ENCODE measurements at places on chromosomes 4 and X.
A peak's percentile ranks its signal among the peaks of the same experiment; 100 is the strongest.

- no peak for DNase-seq
These were observed 28.8 kb downstream of the REPS2 start for GRCh38 chrX:16975233-16975632.

DNA sequence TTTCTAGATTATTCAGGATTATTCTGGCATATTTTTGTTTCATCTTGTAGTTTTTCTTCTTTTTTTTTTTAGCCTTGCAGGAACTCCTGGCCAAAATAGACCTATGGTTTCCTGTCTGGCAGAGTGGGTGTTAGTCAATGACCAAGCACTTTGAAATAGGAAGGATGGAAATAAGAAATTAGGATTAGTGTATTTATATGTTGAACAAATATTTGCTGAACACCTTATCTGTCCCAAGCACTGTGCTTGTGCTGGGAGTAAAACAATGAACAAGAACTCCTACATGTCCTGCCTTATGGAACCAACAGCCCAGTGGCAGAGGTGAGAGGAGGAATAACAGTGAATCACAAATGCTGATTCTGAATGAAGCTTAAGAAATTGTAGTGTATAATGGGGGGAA is 4.5 kb downstream of the MMRN1 start:
- no peak for DNase-seq

- DNase-seq: no peak
These were observed 2.2 kb upstream of the TMPRSS11E start for GRCh38 chr4:68445111-68445510.

GRCh38 chrX:40418146-40418812 is 162.5 kb upstream of the ATP6AP2 start:
- DNase-seq: no peak

DNA sequence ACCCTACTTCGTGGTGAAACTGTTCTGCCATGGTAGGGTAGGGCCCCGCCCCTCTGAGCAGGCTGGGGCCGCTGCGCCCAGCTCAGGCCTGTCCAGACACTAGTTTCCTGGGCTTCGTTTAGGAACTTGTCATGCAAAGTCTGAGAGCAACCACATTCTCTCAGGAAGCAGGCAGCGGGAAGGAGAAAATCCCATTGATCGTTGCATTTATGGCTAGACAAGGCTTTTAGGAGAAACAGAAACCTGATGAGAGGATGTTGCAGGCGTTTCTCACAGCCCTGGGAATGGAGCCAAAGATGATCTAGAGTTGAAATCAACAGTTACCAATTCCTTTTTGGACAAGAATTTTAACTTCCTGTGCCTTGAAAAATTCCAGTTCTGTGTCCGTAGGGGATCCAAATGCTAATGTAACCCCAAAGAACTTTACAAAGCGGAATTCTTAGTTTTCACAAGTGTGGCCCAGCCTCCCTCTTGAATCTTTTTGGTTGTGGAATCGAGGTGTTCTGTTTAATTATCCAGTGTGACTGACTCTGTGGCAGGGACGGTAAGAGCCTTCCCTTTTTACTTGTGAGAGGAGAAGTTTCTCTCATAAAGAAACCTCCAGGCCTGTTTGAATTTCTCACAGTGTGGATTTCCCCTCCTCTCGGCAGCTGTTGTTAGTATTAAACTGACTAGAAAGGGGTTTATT is 4.5 kb upstream of the CXCL9 start:
- peak; percentile 55 for DNase-seq

DNA sequence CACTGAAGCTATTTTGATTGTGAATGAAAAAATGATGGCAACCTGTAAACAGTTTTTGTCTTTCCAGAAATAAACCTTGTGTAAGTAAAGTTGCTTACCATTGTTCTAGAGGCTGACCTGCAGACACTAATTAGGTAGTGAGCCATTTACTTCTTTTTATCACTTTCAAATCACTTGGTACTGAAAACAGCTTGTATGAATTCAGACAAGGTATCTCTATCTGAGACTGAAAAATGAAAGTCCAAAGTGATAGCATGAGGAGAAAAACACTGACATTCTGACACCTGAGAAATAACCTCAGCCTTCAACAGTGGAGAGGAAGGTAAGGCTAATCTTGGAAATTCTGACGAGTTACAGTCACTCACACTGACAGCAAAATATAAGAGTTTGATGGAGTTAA is 238.8 kb downstream of the GPC3 start:
- DNase-seq: no peak

- peak; percentile 8 for DNase-seq
These were observed 286.1 kb downstream of the DCHS2 start for GRCh38 chr4:154205471-154205870.

DNA sequence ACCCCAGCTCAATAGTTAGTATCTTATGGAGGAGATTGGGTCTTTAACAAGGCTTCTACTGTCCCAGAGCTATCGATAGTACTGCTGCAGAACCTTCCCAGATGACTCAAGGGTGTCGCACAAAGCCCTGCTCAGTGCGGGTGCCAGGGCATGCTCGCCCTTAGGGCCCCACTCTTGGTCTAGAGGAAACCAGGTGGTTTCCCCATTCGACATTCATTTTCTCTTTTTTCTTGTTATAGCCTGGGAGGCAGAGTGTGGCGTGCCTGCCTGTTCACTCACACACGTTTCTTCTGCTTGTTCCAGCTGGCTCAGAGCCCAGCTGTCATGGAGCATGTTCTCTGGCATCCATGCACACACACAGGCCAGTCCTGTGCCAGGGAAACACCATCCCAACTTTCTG is 144.5 kb downstream of the SMIM20 start:
- DNase-seq: no peak

GRCh38 chr4:8427761-8428287 is 12.7 kb downstream of the ACOX3 start:
- peak; percentile 8 for DNase-seq

DNA sequence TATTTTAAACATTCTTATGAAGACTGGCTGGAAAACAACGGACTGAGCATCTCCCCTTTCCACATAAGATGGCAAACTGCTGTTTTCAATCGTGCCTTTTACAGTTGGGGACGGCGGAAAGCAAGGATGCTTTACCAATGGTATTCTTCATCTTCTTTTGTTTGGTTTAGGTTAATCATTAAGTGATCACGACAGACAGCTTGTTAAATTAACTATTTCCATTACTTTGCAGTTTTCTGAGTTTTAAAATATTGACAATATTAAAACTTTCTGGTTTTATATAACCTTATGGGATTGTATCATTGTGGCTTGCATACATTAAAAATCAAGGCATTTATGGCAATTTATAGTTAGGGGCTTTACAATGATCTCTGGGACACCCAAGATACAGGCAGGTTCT is 3.8 kb downstream of the MBTPS2 start:
- no peak for DNase-seq
